CD8-positive, alpha-beta memory T cell (primary cell): ENCODE measurements at places on chromosomes 11 and 22. TPM values are rescaled to one million over a fixed set of nuclear protein-coding genes. Genes with fewer than 3 reads are reported as not detected.

NAALADL1 gene
- 10.8 TPM for total RNA-seq

ST14 gene
- 0.18 TPM for total RNA-seq

GRCh38 chr22:48857202-48857805, 970.4 kb downstream of the BRD1 start:
- DNase-seq, result no peak

ACAT1 gene
- total RNA-seq, result 68.5 TPM

GRCh38 chr11:76748948-76749347, 34.2 kb upstream of the TSKU start:
- DNase-seq, result no peak

MAPK8IP2 gene
- total RNA-seq, result 0.20 TPM

- DNase-seq, result no peak
Measured at GRCh38 chr11:125079151-125079877, 16.2 kb downstream of the SLC37A2 start.

DNA sequence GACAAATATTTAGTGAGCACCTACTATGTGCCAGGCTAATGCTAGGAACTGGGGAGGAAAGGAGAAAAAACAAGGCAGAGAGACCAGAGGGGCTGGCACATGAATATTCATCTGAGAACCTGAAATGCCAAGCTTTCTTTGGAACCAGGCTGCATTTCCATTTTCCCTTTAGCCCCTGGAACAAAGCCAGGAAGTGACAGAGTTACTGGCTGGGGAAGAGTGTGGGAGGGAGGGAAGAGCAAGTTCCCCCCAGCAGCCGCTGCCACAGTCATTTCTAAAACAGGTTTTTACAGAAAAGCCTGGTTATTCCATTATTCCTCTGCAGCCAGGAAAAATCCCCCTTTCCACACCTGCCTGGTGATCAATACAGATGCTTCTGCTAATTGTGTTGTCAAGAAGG, 97.0 kb downstream of the SPON1 start:
- DNase-seq, result no peak

- no peak for DNase-seq
Measured at GRCh38 chr11:105023003-105023402, at the start of gene CASP5. Gene CASP5, minus strand, starts transcription at chr11:105023168. Its CDS starts 32 bp downstream, at chr11:105023136.

- DNase-seq, result no peak
Measured at GRCh38 chr11:46827995-46828394, 18.1 kb downstream of the CKAP5 start.

GRCh38 chr11:22349491-22349890, 11.3 kb downstream of the SLC17A6 start:
- DNase-seq, result no peak

DNA sequence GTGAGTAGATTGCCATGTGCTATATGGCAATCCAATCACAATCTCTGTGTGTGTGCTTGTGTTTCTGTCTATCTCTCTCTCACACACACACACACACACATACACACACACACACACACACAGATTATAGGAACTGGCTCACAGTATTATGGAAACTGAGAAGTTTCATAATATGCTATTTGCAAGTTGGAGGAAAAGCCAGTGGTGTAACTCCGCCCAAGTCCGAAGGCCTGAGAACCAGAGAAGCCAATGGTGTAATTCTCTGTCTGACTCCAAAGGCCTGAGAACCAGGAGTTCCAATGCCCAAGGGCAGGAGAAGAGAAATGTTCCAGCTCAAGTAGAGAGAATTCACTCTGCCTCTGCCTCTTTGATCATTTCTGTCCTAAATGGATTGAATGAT, 37.2 kb downstream of the GLYATL2 start:
- no peak for DNase-seq

- DNase-seq, result no peak
Measured at GRCh38 chr11:92569726-92570125, 345.1 kb downstream of the FAT3 start.

DNA sequence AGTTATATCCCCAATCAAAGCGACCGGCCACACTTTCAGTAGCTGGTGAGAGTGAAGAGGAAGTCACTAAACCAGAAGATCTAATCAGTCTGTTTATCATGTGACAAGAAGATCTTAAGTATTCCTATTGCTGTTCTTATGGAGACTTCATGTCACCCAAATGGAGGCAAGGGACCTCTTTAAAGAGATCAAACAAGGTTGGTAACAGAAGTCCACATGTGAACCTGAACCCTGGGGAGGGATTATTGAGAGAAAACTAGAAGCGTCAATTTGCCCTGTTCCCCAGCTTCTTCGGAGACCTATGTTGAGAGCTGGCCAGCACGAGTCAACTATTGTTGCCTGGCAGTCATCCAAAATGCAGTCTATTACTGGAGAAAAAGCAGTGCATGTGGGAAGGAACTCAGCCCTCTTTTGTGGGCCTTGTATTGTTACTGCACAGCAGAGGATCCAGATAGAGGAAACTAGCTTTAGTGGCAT, 76.9 kb upstream of the CTSC start:
- peak; percentile 36 for DNase-seq

LDLRAD3 gene
- total RNA-seq, result 0.09 TPM

- DNase-seq, result no peak
Measured at GRCh38 chr22:33328789-33329296, 270.7 kb upstream of the SYN3 start.

- no peak for DNase-seq
Measured at GRCh38 chr22:17114898-17115235, 6.3 kb downstream of the TMEM121B start.

GRCh38 chr11:27471589-27472397, 797 bp downstream of the LGR4 start:
- peak; percentile 23 for DNase-seq

DNA sequence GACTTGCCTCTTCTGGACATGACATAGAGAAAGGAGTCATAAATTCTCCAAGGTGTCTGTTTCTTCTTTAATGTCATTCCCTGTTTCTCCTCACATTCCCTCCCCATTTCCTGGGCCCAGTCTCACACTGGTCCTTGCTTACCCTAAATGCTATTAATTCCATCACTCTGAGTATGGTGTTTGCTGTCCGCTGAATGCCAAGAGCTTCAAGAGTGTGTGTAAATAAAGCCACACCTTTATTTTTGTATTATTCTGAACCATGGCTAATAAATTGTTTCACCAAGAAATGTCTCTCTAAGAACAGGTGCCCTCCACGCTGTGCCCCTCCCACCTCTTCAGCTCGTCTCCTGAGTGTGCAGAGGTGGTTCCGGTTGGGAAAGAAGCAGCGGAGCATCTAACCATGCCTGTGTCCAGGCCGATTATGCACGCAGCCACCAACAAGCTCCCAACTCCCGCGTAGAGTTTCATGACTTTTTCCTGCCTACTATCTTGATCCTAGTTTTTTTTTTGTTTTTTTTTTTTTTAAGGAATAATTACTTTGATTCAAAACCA, 8.6 kb downstream of the TMEM121B start:
- peak; percentile 12 for DNase-seq

C22orf31 gene
- not detected for total RNA-seq

DNA sequence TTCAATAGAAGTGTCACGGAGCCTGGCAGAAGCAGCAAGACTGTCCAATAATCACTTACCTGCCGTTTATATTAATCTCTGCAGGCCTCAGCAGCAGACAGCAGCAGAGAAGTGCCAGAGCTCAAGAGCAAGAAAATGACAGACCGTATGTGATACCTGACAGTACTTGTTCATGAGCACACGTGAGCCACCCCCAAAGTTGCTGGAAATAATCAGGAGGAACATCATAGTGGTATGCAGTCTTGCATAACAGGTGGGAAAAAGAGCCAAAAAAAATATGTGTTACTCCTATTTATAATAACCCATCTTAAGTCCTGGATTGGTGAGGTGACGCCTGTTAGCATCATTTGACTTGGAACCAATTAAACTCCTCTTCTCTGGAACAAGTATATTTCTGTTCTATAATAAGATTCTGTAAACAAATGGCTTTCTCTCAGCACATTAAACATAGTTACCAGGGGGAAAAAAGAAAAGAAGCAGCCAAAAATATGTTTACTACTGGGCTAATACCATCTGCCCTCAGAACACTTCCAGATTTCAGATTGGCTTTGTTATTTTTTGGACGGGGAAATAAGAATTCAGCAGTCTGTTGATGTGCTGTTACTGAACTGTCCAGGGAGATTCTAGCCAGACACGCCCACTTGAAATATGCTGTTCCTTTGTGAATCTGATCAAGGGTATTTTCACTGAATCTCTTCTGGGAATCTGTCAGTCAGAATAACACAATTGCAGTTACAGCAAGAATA, 7.9 kb upstream of the SLN start:
- DNase-seq, result no peak

DNA sequence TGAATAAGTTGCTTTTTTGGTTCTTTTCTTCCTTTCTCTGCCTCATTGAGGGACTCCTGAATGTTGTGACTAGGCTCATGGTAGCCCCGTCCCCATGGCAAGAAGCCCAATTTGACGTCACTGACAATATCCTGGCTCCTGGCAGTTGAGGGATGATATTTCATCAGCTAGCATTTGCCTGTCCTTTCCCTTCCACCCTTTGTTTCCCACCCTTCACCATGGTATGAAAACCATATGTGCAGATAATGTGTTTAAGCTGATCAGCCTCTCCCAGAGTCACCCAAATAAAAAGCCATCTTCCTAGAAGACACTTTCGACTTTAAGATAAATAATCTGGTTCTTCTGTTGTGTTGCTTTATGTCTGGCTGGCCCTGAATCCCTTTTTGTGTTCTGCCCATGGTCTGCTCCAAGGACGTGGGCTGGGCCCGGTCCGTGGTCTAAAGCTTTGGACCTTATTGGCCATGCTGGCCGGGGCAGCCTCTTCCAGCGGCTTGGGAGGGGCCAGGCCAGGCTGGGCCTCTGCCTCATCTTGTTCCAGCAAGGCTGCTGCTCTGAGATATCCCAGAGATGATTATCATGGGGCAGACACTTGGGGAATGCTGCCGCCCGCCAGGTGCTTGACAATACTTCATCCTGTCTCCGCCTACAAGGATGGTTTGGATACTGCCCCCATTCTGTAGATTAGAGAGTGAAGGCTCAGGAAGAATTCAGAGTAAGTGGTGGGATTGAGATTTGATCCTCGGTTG, 5.1 kb downstream of the TSPAN18 start:
- no peak for DNase-seq

DNA sequence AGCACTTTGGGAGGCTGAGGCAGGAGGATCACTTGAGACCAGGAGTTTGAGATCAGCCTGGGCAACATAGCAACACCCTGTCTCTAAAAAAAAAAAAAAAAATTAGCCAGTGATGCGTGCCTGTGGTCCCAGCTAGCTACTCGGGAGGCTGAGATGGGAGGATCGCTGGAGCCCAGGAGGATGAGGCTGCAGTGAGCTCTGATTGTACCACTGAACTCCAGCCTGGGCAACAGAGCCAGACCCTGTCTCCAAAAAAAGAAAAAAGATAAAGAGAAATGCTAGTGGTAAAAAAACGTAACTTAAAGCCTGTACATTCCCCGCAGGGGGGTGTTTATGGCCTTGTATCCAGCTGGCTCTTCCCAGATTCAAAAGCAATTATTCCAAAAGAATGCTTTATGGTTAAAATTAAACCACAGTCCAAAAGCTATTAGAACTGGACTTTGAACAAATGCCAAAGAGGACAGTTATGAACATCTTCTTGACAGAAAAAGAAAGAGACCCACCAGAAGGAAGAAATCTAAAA, 16.4 kb upstream of the SNX32 start:
- DNase-seq, result no peak

DNA sequence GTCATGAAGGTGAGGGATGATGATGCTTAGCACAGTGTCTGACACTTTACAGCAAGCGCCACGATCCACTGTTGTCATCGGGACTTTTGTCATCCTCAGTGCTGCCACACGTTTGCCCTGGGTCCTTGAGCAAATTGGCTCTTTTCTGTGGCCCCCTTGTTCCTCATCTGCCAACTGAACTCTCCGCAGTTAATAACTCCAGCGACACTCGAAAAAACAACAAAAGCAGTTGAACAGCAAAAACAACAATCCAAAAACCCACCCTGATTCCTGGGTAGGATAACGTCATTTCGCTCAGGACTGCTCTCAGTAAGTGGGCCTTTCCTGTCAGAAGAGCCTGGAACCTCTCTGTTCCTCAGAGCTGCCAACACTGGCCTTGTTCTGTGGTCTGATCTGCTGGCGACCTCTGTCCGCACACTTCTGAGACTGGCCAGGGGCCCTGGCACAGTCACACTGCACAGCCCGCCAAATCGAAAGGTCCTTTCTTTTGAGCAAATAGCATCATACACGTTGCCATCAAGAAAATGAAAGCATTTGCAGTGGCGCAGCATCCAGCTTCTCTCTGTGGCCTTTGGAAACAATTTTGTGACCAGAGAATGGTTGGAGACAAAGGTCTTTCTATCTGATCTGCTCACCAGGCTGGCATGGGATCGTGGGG, 79.9 kb upstream of the SYT13 start:
- DNase-seq, result no peak

CYB5R2 gene
- total RNA-seq, result 1.2 TPM

MS4A4E gene
- total RNA-seq, result not detected

DDTL gene
- total RNA-seq, result not detected

P2RY6 gene
- 0.24 TPM for total RNA-seq

DNA sequence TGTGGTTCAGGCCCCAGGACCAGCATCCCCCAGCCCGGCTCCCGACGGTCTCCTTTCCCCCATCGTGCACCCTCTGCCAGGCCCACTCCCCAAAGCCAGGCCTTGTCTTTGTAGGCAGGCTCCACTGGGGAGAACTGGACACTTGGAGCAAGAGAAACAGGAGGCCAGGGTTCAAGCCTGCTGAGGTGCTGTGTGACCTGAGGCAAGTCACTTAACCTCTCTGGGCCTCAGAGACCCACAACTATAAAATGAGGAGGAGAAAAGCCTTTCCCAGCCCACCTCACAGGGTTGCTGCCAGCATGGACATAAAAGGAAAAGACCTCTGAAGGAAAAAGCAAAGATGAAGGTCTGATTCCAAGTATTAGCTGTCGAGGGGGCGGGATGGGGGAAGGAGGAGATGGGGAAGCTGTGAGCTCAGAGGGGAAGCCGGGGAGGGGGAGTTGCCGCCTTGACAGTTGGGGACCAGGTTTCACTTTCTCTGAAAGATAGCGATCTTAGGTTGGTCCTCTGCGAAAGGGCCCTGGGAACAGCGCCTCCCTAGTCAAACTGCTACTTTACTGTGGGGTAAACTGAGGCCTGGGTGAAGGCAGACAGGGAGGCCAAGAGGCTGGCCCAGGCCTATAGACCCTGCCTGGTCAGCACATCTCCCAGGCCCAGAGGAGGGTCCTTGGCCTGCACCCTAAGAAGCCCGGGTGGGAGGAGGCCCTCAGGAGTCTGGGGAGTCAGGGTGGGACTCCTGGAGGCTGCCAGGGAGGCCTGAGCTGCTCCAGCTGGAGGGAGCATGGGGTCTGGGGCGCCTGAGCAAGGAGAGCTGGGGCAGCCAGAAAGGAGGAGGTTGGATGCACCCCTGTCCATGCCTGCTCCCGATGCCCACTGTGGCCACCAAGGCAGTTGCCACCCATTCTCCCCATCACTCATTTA, 991 bp upstream of the OSM start:
- DNase-seq, result peak; percentile 67
